ENCODE measurements at places on chromosomes 6 and 20.

- no peak for DNase-seq
Observed at GRCh38 chr20:10659651-10660601, 13.9 kb downstream of the JAG1 start.

GRCh38 chr20:46408281-46408731, 1.9 kb upstream of the ELMO2 start:
- no peak for DNase-seq

GRCh38 chr20:47066484-47067270, 172.0 kb downstream of the EYA2 start:
- no peak for DNase-seq

DNA sequence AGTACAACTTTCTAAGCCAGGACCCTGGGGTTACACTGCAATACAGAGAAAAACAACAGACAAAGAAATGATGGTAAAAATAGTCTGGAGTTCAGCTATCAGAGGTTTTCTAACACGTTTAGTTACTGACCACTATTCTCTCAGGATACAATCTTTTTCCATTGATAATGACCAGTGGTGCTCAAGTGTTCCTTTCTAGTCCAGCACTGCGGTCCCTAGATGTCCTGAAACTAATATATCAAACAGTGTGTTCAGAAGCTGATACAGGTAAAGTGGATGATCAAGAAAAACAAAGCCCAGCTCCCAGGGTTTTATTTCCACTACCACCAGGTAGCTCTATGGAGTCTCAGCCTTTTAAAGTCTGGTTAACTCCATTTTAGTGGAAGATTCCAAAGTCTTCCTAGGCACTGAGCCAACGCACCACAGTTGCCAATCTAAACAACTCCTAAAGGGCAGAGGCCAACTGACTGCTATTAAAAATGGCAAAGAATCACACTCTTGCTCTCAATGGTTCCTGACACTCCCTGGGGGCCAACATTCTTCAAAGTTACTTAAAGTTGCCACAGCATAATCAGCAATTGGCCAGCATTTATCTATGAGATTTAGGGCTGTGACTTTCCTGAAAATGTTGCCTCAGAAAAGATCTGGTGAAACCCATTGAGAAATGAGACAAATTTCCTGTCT, 38.2 kb downstream of the DZANK1 start:
- DNase-seq, result peak; percentile 62

GRCh38 chr6:36829919-36830544, 9.2 kb downstream of the CPNE5 start:
- peak; percentile 80 for DNase-seq

DNA sequence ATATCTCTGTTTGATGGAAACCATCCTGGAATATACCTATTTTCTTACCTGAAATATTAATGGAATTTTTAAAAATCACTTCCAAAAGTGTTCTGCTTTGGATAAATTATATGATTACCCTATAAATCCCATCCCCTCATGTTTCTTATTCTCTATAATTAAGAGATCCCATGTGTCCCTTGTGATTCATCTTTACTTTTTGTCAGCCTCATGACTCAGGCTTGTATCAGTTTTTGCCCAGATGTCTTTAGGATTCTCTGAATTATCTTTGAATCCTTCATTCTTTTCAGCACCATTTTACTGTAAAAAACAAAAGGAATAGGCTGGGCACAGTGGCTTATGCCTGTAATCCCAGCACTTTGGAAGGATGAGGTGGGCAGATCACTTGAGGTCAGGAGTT, 804.5 kb upstream of the CITED2 start:
- no peak for DNase-seq

Data from right atrium auricular region (tissue), 2 donors.